ENCODE measurements at places on chromosomes 16 and 17.
A peak's percentile ranks its signal among the peaks of the same experiment; 100 is the strongest.

- DNase-seq, result no peak
Observed at GRCh38 chr16:56274369-56274768, 83.1 kb downstream of the GNAO1 start.

GRCh38 chr16:68200088-68200783 lies 35.7 kb downstream of the ESRP2 start:
- DNase-seq, result no peak

GRCh38 chr17:68456339-68457167 lies 743 bp downstream of the WIPI1 start:
- no peak for DNase-seq

DNA sequence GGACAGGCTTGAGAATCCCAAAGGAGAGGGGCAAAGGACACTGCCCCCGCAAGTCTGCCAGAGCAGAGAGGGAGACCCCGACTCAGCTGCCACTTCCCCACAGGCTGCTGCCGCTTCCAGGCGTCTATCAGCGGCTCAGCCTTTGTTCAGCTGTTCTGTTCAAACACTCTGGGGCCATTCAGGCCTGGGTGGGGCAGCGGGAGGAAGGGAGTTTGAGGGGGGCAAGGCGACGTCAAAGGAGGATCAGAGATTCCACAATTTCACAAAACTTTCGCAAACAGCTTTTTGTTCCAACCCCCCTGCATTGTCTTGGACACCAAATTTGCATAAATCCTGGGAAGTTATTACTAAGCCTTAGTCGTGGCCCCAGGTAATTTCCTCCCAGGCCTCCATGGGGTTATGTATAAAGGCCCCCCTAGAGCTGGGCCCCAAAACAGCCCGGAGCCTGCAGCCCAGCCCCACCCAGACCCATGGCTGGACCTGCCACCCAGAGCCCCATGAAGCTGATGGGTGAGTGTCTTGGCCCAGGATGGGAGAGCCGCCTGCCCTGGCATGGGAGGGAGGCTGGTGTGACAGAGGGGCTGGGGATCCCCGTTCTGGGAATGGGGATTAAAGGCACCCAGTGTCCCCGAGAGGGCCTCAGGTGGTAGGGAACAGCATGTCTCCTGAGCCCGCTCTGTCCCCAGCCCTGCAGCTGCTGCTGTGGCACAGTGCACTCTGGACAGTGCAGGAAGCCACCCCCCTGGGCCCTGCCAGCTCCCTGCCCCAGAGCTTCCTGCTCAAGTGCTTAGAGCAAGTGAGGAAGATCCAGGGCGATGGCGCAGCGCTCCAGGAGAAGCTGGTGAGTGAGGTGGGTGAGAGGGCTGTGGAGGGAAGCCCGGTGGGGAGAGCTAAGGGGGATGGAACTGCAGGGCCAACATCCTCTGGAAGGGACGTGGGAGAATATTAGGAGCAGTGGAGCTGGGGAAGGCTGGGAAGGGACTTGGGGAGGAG lies at the start of gene CSF3:
Gene CSF3 (plus strand): TSS at position 436 of the 993 bp plus-strand sequence. CDS start 35 bp downstream, at position 471.
- no peak for DNase-seq

GRCh38 chr16:15792563-15792971 lies 64.3 kb downstream of the MYH11 start:
- no peak for DNase-seq

GRCh38 chr16:51002881-51003490 lies 148.1 kb downstream of the SALL1 start:
- DNase-seq, result no peak

- DNase-seq, result no peak
Observed at GRCh38 chr17:10071141-10071540, 127.3 kb downstream of the GAS7 start.

- DNase-seq, result no peak
Observed at GRCh38 chr17:43573579-43574321, 27.6 kb upstream of the ETV4 start.

DNA sequence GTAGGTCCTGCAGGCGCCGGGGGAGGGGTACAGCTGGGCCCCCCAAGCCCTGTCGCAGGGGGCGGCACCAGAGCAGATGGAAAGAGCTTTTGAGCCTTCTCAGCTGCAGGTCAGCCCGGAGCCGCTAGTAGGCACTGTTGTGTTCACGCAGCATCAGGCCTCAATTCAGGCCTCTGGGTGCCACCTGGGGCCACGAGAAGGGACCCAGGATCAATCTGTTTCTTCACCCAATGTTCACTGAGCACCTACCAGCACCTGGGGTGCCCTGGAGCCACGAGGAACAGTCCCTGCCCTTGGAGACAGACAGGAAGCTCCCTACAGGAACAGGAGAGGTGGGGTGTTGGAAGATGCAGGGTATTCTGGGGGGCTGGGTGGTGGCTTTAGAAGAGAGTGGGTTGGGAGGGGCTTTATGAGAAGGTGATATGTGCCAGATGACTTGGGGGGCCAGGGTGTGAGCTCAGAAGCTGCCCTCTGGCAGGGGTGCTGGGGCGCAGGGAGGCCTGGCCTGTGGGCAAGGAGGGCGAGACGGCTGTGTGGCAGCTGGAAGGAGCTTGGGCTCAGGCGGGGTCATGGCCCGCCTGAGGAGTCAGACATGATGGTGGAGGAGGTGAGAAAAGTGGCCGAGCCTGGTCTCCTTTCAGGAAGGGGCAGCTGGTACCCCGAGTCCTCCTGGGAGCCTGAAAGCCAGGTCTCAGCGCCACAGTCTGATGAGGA lies 121.9 kb upstream of the GSE1 start:
- DNase-seq, result no peak

DNA sequence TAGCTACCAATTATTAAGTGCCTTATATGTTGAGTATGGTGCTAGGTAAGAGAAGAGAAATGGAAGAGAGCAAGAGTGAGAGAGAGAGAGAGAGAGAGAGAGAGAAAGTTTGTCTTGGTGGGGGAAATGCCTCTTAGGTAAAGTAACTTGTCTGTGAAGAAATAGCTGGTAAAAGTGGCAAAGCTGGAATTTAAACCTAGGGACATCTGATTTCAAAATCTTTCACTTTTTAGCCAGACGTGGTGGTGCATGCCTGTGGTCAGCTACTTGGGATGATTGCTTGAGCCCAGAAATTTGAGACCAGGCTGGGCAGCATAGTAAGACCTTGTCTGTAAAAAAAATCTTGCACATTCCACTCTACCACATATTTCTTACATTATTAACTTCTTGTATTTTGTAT lies 23.0 kb upstream of the CDR2 start:
- no peak for DNase-seq

DNA sequence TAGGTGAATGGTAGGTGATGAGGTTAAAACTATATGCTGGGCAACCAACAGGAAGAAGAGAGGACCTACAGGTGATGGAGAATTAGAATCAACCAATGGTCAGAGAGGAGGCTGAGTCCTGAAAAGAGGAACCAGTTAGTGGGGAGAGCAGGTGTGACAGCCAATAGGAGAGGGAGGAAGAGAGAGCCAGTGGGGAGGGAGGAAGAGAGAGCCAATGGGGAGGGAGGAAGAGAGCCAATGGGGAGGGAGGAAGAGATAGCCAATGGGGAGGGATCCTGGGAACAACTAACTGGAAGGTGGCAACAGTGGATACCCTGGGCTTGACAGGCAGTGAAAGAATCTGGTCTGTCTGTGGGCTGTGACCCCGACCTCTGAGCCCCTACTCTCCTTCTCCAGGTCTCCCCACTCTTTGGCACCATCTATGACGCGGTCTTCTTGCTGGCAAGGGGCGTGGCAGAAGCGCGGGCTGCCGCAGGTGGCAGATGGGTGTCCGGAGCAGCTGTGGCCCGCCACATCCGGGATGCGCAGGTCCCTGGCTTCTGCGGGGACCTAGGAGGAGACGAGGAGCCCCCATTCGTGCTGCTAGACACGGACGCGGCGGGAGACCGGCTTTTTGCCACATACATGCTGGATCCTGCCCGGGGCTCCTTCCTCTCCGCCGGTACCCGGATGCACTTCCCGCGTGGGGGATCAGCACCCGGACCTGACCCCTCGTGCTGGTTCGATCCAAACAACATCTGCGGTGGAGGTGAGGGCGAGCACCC lies 3.7 kb downstream of the GUCY2D start:
- DNase-seq, result no peak

GRCh38 chr17:12395733-12396354 lies 269.8 kb upstream of the MYOCD start:
- DNase-seq, result no peak

DNA sequence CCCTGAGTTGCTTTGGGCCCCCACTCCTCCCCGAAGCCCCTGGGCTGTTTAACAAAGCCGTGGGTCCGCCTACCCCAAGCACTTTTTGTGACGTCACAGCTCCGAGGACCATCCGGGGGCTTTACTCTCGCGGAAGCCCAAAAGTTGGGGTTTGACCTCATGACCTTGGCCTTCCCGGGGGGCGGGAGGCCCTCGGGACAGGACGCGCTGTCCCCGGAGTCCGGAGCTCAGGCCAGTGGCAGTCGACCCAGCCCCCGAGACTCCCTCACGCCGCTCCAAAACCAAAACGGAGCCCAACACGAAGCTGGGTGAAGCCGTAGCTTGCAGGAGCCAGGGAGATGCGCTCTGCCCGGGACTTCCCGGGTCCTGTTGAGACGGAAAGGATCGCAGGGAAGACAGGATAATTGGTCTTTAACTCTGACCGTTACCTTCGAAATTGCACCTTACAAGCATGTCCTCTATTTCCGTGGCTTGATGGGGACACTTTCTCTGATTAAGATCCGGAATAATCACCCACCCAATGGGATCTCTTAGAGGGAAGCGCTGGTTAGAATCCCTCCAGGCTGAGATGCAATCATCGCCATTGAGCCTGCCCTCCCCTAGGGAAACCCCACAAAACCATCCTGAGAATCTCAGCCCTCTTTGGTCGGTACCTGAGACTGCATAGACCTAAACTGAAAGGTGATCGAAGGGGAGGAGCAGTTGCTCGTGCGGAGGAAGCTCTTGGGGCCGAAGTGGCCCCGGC lies 4.9 kb upstream of the SOX9 start:
- DNase-seq, result no peak

GRCh38 chr16:13791095-13791494 lies 128.9 kb upstream of the ERCC4 start:
- no peak for DNase-seq

DNA sequence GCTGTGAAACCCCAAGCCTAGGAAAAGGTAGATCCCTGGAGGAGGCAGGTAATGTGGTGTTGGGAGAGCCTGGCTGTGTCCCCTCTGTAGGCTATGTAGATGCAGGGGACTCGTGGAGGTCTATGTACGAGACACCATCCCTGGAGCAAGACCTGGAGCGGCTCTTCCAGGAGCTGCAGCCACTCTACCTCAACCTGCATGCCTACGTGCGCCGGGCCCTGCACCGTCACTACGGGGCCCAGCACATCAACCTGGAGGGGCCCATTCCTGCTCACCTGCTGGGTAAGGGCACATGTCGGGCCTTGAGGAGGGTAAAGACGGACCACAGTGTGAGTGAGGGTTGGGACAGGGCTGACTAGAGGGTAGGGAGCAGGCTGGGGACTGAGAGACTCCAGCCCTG lies 12.0 kb downstream of the ACE start:
- DNase-seq, result no peak

DNA sequence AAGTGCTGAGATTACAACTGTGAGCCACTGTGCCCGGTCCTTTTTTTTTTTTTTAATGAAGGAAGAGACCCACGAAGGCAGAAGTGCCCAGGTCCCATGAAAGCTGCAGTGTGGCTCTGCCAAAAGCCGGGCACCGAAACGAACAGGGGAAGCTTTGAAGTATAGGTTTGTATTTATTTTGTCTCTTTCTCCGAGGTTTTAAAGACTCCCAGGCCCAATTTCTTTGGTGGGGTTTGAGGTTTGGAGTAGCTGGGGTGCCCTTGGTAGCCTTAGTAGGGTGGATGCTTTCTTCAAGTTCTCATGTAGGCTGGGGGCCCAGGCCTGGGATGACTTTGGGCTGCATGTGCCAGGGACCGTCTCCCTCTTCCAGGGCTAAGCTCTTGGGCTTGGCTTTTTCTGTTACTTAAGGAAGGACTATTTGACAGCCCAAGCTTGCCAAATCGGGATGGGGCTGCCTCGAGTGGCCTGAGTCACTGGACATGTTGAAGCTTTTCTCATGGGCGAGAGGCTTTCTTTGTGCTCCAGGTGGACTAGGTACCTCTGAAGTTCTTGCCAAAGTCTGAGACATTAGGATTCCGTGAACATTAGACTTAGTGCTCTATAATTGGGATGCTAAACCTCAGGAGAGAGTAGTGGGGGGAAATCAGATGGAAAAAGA lies 66.3 kb downstream of the WIPI1 start:
- no peak for DNase-seq

DNA sequence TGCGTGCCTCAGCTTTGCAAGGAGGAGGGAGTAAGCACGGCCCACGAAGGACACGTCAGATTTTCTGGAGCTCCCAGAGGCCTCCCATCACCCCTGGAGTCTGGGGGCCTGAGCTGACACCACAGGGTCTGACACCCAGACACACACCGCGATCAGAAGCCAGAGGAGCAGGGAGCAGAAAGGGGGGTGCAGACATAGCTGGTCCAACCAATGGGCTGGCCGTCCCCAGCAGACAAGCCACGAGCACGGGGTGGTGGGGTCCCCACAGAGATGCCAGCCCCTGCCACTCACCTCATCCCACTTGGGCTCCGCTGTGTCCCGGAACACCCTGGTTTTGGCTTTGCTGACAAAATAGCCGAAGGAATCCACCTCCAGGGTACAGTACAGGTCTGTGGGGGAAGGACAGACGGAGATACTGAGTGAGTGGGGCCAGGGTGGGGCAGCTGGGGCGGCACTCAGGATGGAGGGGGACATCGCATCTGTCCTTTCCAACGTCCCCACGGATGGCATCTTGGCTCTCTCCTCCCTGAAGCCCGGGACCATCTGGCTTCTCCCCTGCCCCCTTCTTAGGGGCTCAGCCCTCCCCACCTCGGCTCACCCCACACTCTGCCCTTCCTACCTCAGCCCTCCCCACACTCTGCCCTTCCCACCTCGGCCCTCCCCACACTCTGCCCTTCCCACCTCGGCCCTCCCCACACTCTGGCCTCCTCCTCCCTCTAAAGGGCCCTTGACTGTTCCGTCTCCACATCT lies 53.5 kb downstream of the TIMM22 start:
- no peak for DNase-seq

DNA sequence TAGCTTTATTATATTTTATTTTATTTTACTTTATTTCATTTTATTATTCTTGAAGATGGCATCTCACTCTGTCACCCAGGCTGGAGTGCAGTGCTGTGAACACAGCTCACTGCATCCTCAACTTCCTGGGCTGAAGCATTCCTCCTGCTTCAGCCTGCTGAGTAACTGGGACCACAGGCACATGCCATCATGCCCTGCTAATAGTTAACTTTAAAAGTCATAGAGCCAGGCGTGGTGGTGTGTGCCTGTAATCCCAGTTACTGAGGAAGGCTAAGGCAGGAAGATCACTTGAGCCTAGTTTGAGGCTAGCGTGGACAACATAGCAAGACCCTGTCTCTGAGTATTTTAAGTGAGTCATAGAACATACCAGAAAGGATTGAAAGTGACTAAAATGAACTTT lies 38.7 kb downstream of the ESRP2 start:
- no peak for DNase-seq

DNA sequence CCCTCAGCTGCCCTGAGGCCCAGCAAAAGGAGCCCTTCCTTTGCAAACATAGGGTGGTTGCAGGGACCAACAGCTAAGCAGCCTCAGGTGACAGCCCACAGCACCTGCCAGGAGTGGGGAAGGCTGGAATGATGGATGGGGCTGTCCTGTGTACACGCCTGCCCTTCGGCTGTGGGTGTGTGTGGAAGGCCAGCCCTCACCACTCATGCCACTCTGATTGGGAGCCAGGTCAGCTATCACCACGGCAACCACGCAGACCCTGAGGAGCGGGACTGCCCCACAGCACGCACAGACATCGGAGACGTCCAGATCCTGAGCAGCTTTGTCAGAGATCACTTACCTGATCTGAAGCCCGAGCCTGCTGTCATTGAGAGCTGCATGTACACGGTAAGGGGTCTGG lies 11.9 kb downstream of the PIPOX start:
- DNase-seq, result no peak

- no peak for DNase-seq
Observed at GRCh38 chr17:33105911-33106310, 114.3 kb downstream of the SPACA3 start.

GRCh38 chr16:4376126-4376892 lies 4.7 kb downstream of the VASN start:
- DNase-seq, result peak; percentile 12

All from cerebellar nuclear complex (tissue), 1 donor.